Activated naive CD8-positive, alpha-beta T cell treated with anti-CD3 and anti-CD28 coated beads, Interleukin-2, amount 10 ng/mL, durations not matched to agents 7 days and 5 days (primary cell): ENCODE measurements at places on chromosomes 2 and 18. TPM values are rescaled to one million over a fixed set of nuclear protein-coding genes. Genes with fewer than 3 reads are reported as not detected.

EGR4 gene
- total RNA-seq: not detected

- H3K27me3 ChIP-seq: no peaks in the 10 kb centered on the region
- DNase-seq: no peak
- H3K4me1 ChIP-seq: no peaks in the 10 kb centered on the region
- no peak overlapping the region for H3K27ac ChIP-seq
- peaks cover 3% of the 10 kb centered on the region for H3K36me3 ChIP-seq
- no peak overlapping the region for H3K4me3 ChIP-seq
Measured at GRCh38 chr2:61006486-61007105, 10.9 kb upstream of the PEX13 start.

WDR54 gene
- total RNA-seq: 94.4 TPM

EIF2AK3 gene
- 19.5 TPM for total RNA-seq

- H3K4me3 ChIP-seq: no peak overlapping the region
- peaks cover 62% of the 10 kb centered on the region for H3K36me3 ChIP-seq
- peak overlapping the region; percentile 14 for H3K27ac ChIP-seq
- H3K27me3 ChIP-seq: no peaks in the 10 kb centered on the region
- DNase-seq: no peak
- H3K4me1 ChIP-seq: peaks cover 27% of the 10 kb centered on the region
Measured at GRCh38 chr2:196993617-196994016, 67.1 kb upstream of the PGAP1 start.

- H3K36me3 ChIP-seq: no peaks in the 10 kb centered on the region
- H3K4me3 ChIP-seq: no peak overlapping the region
- H3K27me3 ChIP-seq: peaks cover 3% of the 10 kb centered on the region
- DNase-seq: no peak
Measured at GRCh38 chr2:172970660-172971059, 105.0 kb upstream of the MAP3K20 start.

DYNC1I2 gene
- 46.3 TPM for total RNA-seq

ROCK2 gene
- total RNA-seq: 15.3 TPM

IL1B gene
- not detected for total RNA-seq

HMSD gene
- not detected for total RNA-seq

DNA sequence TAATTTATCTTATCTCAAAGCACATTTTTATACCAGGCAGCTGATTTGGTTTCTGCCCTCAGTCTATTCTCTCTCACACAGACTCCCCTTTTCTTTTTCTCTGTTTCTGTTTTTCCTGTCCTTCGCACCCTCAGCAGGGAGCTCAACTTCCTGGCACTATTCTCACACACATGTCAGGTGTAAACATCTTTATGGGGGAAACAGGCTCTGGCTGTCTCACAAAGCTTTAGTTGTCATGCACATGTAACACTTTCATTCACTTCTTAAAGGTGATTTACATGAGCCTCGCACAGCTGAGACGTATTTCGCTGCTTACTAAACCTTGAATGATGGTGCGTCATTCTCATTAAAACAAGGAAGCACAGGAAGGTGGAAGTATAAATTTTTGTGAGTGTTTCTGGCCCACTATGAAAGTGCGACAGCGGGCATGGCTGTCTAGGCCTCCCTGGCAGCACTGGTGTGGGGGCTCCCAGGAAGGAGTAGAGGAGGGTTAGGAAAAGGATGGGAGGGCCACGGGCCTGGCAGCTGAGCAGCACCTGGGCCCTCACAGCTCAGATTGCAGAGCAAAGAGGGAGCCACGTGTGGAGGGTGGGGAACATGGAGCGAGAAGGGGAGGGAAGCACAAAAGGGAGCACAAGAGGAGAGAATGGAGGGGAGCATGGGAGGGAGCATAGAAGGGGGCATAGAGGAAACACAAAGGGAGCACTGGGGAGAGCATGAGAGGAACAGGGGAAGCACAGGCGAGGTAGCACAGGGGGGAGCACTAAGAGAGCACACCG lies 46.2 kb upstream of the SNTG2 start:
- no peak overlapping the region for H3K27ac ChIP-seq
- H3K27me3 ChIP-seq: no peaks in the 10 kb centered on the region
- no peak for DNase-seq
- H3K4me1 ChIP-seq: peaks cover 4% of the 10 kb centered on the region
- no peak overlapping the region for H3K4me3 ChIP-seq

XPO1 gene
- total RNA-seq: 208 TPM

NPPC gene
- total RNA-seq: 0.40 TPM

DNA sequence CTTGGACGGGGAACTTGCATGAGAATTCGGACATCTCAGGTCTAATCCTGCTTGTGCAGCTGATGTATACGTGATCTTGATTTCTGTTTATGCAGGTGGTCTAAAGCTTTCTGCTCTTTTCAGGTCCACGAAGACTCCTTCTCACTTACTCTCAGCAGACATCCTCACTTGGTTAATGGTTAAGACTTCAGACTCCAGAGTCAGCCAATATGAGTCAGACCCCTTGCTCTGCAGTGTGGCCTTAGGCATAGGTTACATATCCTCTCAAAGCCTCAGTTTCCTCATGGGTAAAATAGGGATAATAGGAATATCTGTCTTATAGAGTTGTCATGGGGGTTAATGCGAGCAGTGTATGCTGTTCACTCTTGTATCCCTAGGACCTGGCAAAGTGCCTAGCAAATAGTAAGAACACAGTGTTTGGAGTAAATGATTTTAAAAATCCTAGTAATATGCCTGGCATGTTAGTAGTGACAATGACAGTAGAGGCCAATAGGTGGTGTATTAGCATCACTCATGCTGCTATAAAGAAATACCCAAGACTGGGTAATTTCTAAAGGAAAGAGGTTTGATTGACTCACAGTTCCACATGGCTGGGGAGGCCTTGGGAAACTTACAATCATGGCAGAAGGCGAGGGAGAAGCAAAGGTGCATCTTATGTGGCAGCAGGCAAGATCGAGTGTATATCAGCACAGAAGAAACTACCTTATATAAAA lies 42.3 kb downstream of the XRCC5 start:
- peaks cover 28% of the 10 kb centered on the region for H3K4me1 ChIP-seq
- H3K27ac ChIP-seq: peak overlapping the region; percentile 14
- H3K4me3 ChIP-seq: no peak overlapping the region
- no peak for DNase-seq
- no peaks in the 10 kb centered on the region for H3K27me3 ChIP-seq
- H3K36me3 ChIP-seq: peaks cover 41% of the 10 kb centered on the region

GRCh38 chr2:174574657-174575056 lies 22.9 kb downstream of the WIPF1 start:
- peaks cover 51% of the 10 kb centered on the region for H3K4me1 ChIP-seq
- H3K27me3 ChIP-seq: no peaks in the 10 kb centered on the region
- DNase-seq: no peak
- H3K27ac ChIP-seq: no peak overlapping the region
- H3K4me3 ChIP-seq: no peak overlapping the region

LYG1 gene
- 2.4 TPM for total RNA-seq

CCBE1 gene
- total RNA-seq: not detected

- peaks cover 3% of the 10 kb centered on the region for H3K4me1 ChIP-seq
- H3K36me3 ChIP-seq: no peaks in the 10 kb centered on the region
- H3K27ac ChIP-seq: no peak overlapping the region
- H3K4me3 ChIP-seq: no peak overlapping the region
- H3K27me3 ChIP-seq: peaks cover 1% of the 10 kb centered on the region
Measured at GRCh38 chr2:109247340-109247739, 118.3 kb downstream of the SH3RF3 start.

DNA sequence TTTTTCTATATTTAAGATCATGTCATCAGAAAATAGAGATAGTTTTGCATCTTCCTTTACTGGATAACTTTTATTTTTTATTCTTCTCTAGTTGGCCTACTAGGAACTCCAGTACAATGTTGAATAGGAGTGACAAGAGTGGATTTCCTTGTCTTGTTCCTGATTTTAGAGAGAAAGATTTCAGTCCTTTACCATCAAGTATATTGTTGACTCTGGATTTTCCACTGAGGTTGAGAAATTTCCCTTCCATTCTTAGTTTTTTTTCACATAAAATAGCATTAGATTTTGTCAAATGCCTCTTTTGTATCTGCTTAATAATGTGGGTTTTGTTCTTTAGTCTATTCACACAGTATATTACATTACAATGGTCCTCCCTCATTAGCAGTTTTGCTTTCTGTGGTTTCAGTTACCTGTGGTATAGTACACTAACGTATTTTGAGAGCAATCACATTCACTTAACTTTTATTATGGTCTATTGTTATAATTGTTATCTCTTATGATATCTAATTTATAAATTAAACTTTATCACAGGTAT lies 105.5 kb downstream of the THADA start:
- no peaks in the 10 kb centered on the region for H3K27me3 ChIP-seq
- H3K4me3 ChIP-seq: no peak overlapping the region
- H3K36me3 ChIP-seq: peaks cover 5% of the 10 kb centered on the region

GRCh38 chr18:74479486-74480148 lies 16.5 kb upstream of the CNDP2 start:
- no peak for DNase-seq
- H3K36me3 ChIP-seq: no peaks in the 10 kb centered on the region
- peaks cover 6% of the 10 kb centered on the region for H3K4me1 ChIP-seq
- H3K4me3 ChIP-seq: no peak overlapping the region
- H3K27me3 ChIP-seq: peaks cover 3% of the 10 kb centered on the region
- H3K27ac ChIP-seq: no peak overlapping the region

CYS1 gene
- total RNA-seq: 0.14 TPM

DNA sequence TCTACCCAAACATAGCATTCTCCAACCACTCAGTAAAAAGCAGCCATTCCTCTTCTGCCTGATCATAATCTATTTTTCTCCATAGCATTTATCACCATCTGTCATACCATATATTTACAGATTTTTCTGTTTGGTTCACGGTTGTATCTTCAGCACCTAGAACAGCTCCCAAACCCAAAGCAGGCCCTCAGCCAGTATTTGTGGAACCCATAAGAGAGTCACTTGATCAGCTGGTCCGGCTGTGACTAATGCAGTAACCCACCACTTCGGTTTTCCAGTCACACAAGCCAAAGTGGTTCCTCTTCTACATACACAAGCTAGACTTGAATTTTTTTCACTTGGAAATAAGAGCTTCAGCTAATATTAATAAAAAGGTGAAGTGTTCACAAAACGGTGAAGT lies 511.6 kb upstream of the CELF4 start:
- no peaks in the 10 kb centered on the region for H3K27me3 ChIP-seq
- no peak overlapping the region for H3K27ac ChIP-seq
- no peak for DNase-seq
- H3K36me3 ChIP-seq: no peaks in the 10 kb centered on the region

- peaks cover 5% of the 10 kb centered on the region for H3K27me3 ChIP-seq
- H3K4me3 ChIP-seq: peak overlapping the region; percentile 95
- H3K36me3 ChIP-seq: no peaks in the 10 kb centered on the region
- H3K4me1 ChIP-seq: peaks cover 13% of the 10 kb centered on the region
Measured at GRCh38 chr2:190649798-190650390, 1.0 kb downstream of the NAB1 start.

- peak overlapping the region; percentile 84 for H3K27ac ChIP-seq
- DNase-seq: no peak
- H3K36me3 ChIP-seq: peaks cover 39% of the 10 kb centered on the region
- H3K4me3 ChIP-seq: peak overlapping the region; percentile 67
- peaks cover 32% of the 10 kb centered on the region for H3K4me1 ChIP-seq
- no peaks in the 10 kb centered on the region for H3K27me3 ChIP-seq
Measured at GRCh38 chr2:15311201-15311907, 249.8 kb downstream of the NBAS start.
